ENCODE measurements at places on chromosomes 13 and 19.
A peak's percentile ranks its signal among the peaks of the same experiment; 100 is the strongest.

DNA sequence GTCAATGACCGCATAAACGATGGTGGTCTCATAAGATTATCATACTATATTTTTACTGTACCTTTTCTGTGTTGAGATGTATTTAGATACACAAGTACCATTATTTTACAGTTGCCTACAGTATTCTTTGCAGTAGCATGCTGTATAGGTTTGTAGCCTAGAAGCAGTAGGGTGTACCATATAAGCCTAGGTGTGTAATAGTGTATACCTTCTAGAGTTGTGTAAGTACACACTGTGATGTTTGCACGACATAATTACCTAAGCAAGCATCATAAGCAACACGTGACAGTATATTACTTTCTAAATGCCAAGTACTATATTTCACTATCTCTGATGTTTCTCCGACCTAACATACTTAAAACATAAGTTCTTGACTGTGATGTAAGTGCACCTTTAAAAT is 2.7 kb downstream of the LPAR6 start:
- no peak for DNase-seq

- DNase-seq, result no peak
Measured at GRCh38 chr13:110923086-110923485, 8.2 kb upstream of the ANKRD10 start.

DNA sequence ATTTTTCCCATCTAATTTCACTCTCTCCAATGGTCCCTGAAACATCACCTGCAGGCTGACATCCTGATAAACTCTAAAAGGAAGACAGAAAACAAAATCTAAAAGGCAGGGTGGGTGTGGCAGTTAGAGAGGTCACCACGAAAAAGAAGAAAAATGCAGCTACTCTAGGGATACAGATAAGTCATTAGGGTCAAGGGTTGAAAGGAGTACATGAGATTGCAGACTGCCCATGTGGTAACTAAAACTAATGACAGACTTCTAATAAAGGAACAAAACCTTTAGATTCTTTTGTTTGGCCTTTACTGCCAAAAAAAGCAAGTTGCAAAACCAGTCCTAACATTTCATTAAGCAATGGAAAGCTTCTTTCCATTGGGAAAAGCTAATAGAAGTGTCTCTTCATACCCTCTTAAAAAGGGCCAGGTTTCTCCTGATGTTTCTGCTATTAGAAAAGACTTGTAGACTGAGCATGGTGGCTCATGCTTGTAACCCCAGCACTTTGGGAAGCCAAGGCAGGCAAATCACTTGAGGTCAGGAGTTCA is 31.0 kb downstream of the THSD1 start:
- DNase-seq, result no peak

DNA sequence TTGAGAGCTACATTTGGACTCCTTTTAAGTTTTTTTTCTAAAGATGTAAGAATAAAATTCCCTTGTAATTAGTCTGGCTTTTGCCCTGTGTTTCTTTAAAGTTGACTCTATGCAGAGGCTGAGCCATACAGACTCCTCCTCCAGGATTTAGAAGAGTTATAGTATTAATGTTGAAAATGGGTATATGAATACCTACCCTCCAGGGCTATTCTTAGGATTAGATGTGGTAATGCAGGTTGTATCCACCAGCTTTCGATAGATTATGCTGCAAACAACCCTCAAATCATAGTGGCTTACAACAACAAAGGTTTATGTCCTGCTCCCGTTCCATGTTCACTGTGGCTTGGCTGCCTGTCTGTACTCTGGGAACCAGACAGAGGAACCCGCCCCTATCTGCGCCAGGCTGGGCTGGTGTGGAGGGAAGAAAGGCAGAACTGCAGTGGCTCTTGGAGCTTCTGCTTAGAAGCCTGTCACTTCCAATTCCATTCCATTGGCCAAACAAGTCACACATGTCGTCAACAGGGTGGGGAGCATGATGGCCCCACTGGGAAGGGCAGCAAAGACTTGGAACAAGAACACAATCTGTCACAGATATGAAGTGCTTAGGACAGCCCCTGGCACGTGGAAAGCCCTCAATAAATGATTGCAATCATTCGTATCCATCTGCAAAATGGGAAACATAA is 290.8 kb downstream of the FOXO1 start:
- DNase-seq, result no peak

DNA sequence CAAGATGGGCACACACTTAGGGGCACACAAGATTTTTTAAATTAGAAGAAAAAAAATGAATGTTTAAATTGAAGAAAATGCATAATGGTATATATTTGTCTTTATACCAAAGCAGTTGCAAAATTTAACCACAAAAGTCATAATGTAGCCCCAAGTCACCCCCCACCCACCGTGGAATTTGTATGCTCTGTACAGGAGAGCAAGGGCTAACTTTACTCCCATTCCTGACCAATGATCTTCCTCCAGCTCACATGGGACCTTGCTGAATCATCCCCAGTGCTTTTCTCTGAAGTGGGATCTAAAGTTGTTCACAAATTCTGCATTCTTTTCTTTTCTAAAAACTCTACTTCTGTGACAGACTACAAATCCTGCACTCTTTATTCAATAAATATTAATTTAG is 597.0 kb downstream of the UQCRFS1 start:
- DNase-seq, result no peak

GRCh38 chr19:27846944-27847343 is 1366.0 kb downstream of the UQCRFS1 start:
- peak; percentile 50 for DNase-seq

GRCh38 chr19:2922987-2923386 is 21.8 kb downstream of the ZNF77 start:
- DNase-seq, result peak; percentile 54

- DNase-seq, result no peak
Measured at GRCh38 chr13:31859571-31859970, 120.2 kb downstream of the RXFP2 start.

GRCh38 chr13:80296638-80297037 is 44.3 kb downstream of the SPRY2 start:
- DNase-seq, result peak; percentile 51

- DNase-seq, result peak; percentile 37
Measured at GRCh38 chr19:17522988-17523872, 11.8 kb downstream of the PGLS start.

DNA sequence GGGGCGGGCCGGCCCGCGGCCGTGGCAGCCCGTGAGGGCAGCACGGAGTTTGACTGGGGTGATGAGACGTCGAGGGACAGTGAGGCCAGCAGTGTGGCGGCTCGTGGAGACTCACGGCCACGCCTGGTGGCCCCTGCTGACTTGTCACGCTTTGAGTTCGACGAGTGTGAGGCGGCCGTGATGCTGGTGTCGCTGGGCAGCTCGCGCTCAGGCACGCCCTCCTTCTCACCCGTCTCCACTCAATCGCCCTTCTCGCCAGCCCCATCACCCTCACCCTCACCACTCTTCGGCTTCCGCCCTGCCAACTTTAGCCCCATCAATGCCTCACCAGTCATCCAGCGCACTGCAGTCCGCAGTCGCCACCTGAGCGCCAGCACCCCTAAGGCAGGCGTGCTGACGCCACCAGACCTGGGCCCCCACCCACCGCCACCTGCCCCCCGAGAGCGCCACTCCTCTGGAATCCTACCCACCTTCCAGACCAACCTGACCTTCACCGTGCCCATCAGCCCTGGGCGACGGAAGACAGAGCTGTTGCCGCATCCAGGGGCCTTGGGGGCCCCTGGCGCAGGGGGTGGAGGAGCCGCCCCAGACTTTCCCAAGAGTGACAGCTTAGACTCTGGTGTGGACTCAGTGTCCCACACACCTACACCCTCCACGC is 4.5 kb downstream of the CIC start:
- DNase-seq, result no peak

DNA sequence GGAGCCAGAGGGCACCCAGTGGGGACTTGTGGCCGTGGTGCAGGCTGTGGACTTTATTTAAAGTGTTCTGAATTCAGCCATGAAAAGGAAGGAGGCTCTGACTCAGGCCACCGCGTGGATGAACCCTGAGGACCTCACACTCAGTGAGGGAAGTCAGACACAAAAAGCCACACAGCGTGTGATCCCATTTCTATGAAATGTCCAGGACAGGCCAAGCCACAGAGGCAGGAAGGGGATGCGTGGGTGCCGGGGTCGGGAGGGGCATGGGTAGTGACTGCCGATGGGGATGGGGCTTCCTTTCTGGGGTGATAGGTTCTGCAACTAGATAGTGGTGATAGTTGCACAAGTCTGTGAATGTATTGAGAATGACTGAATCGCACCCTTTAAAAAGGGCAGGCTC is 8.7 kb upstream of the ZBTB7A start:
- no peak for DNase-seq

DNA sequence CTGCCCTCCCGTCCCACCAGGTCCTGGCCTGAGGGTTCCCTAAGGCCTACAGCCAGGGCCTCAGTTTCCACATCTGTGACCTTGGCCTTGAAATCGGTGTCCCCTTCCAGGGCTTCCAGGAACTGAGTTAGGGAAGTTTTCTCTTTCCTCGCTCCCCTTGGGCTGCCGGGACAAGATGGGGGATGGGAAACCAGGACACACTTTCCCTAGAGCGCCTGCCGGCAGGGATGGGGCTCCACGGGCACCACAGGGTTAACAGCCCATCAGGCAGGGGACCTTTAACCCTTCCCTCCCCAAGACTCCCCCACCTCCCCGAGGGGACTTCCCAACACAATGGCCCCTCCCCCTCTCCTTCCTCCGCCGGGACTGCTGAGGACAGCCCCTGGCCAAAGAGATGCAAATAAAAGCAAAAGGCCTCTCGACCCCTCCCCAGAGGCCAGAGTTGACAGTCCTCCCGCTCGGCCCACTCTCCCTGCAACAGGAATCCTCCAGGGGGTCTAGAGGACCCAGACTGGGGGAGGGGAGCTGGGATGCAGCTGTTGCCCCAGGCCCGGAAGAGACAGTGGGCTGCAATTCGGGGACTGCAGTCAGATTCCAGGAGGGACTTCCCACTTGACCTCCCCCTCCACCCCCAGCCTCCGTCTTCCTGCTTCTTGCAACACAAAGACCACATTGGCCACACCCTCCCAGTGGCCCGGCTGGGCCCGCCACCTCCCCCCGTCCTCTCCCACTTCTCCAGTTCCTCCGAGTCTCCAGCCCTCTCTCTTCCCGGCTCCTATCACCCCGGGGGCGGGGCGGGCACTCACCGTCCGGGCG is 3.4 kb downstream of the BBC3 start:
- peak; percentile 99 for DNase-seq

GRCh38 chr13:30719525-30719914 is 15.8 kb upstream of the ALOX5AP start:
- no peak for DNase-seq

DNA sequence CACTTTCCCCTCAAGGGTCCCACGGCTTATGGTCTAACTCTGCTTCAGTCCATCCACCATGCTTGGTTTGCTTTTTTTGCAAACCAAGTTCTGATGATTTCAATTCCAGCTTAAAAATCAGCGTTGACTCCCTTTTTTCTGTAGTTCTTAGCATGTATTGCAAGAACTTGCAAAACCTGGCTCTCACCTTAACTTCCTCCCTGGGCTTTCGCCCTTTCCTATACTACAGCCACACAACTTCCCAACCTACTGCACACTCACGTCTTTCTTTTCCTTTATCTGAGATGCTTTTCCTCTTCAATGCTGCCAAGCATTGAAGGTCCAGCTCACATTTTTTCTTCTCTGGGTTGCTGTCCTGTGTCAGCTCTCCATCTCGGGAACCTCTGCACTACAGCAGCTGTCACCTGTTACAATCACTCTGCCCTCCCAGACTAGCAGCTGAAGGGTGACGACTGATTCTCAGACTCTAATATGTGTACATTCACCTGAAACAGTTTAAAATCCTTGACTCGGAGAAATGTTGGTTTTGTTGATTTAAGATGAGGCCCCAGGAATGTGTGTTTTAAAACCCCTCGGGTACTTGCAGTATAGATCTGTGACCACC is 143.7 kb downstream of the FREM2 start:
- no peak for DNase-seq

GRCh38 chr19:52535771-52536447 is 8.4 kb downstream of the ZNF808 start:
- peak; percentile 98 for DNase-seq

DNA sequence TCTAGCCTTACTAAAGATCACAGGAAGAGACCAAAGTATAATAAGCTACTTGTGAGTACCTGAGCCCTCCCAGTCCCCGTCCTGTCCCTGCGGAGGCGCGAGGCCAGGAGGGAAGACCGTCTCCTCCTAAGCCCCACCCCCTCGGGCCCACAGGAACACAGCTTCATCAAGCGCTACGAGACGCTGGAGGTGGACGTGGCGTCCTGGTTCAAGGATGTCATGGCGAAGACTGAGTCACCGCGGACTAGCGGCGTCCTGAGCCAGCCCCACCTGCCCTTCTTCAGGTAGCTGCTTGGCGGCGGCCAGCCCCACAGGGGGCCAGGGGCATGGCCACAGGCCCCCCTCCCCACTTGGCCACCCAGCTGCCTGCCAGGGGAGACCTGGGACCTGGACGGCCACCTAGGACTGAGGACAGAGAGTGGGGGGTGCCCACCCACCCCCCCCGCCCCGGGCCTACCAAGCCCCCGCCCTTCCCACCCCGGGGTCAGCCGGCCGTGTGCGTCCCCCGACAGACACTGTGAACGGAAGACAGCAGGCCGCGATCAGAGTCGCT is 2.4 kb upstream of the TGFBR3L start:
- no peak for DNase-seq

- peak; percentile 86 for DNase-seq
Measured at GRCh38 chr19:9848060-9848459, 12.9 kb downstream of the PIN1 start.

- no peak for DNase-seq
Measured at GRCh38 chr19:18430417-18431144, 7.4 kb downstream of the ISYNA1 start.

- DNase-seq, result no peak
Measured at GRCh38 chr13:97067017-97067895, 73.0 kb upstream of the OXGR1 start.

DNA sequence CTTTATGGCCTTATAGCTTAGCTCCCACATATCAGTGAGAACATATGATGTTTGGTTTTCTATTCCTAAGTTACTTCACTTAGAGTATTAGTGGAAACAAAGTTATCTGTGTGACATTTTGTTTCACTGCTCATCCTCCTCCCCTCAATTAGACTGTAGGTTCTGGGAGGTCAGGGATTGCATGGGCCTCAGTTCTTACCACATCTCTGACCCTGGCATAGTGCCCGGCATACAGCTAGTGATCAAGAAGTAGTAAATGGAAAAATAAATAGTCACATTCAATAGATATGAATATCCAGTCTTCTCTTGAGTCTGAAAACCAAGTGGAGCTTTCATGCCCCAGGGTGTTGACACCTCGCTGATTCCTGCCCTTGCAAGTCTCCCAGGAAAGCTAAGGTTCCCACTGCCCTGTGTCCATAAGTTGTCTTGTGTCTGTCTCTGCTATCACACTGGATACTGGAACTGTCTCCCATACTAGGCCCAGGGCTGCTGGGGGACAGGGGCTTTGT is 249.5 kb upstream of the TSHZ3 start:
- DNase-seq, result peak; percentile 8

- DNase-seq, result no peak
Measured at GRCh38 chr13:77465603-77466195, 69.8 kb upstream of the SCEL start.

DNA sequence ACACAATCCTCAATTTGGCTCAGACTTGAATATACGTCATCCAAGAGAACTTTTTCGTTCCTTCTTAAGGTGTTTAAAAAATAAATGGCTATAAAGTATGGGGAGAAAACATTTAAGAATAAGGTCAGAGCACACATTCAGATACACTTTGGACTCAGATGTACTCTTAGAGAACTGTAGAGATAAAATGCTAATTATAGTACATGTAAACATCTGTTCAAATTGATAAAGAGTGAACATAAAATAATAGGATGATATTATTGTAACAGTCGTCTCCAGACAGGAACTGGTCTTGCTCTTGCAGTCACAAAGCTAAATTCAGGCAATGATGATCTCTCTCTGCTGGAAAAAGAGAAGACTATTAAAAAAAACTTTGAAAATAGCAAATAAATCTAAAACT is 91.4 kb downstream of the RBM26 start:
- DNase-seq, result no peak

- no peak for DNase-seq
Measured at GRCh38 chr13:101515504-101515903, 63.0 kb downstream of the ITGBL1 start.

All from endodermal cell (in vitro differentiated cells).